ENCODE measurements at places on chromosomes 2 and 18. TPM values are rescaled to one million over a fixed set of nuclear protein-coding genes. Genes with fewer than 3 reads are reported as not detected.

Gene REG3G
- total RNA-seq = not detected

Gene RNF181
- total RNA-seq = 159 TPM

DNA sequence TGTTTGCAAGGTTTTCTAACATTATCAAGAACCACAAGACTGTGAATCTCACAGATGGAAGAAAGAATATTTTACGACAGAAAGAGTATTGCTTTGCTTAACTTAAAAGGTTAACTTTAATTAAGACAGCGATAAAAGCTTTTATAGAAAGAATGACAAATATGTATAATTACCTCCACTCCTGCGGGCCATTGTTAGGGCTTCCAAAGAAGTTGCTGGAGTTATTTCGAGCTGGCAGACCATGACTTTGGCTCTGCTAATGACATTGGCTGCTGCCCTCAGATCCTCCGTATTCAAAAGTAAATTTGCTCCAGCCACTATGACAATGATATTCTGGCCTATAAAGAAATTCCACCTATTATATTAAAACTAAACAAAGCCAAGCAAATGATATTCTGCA is 47.3 kb downstream of the RBKS start:
- H3K27ac ChIP-seq = no peak overlapping the region
- no peaks in the 10 kb centered on the region for H3K27me3 ChIP-seq
- H3K4me3 ChIP-seq = no peak overlapping the region
- DNase-seq = no peak
- no peaks in the 10 kb centered on the region for H3K36me3 ChIP-seq

GRCh38 chr2:168033966-168034365 is 213.4 kb downstream of the STK39 start:
- H3K4me3 ChIP-seq = no peak overlapping the region
- no peaks in the 10 kb centered on the region for H3K27me3 ChIP-seq
- H3K4me1 ChIP-seq = peaks cover 6% of the 10 kb centered on the region
- no peak overlapping the region for H3K27ac ChIP-seq
- no peak for DNase-seq

- H3K27ac ChIP-seq = no peak overlapping the region
- H3K4me1 ChIP-seq = no peaks in the 10 kb centered on the region
- H3K4me3 ChIP-seq = no peak overlapping the region
- no peak for DNase-seq
- H3K27me3 ChIP-seq = no peaks in the 10 kb centered on the region
Observed at GRCh38 chr2:203852760-203853159, 14.8 kb upstream of the CTLA4 start.

- peak overlapping the region; percentile 87 for H3K27ac ChIP-seq
- H3K27me3 ChIP-seq = no peaks in the 10 kb centered on the region
- no peak overlapping the region for H3K4me3 ChIP-seq
- no peaks in the 10 kb centered on the region for H3K36me3 ChIP-seq
- DNase-seq = peak; percentile 78
Observed at GRCh38 chr2:187547353-187547979, 6.8 kb downstream of the TFPI start.

All from hepatocyte (in vitro differentiated cells).